ENCODE measurements at places on chromosomes 5 and 9. TPM values are rescaled to one million over a fixed set of nuclear protein-coding genes. Genes with fewer than 3 reads are reported as not detected.

The FYB1 gene
- 72.8 TPM for total RNA-seq

The PRPF4 gene
- 33.9 TPM for total RNA-seq

The CLTA gene
- total RNA-seq: 133 TPM

DNA sequence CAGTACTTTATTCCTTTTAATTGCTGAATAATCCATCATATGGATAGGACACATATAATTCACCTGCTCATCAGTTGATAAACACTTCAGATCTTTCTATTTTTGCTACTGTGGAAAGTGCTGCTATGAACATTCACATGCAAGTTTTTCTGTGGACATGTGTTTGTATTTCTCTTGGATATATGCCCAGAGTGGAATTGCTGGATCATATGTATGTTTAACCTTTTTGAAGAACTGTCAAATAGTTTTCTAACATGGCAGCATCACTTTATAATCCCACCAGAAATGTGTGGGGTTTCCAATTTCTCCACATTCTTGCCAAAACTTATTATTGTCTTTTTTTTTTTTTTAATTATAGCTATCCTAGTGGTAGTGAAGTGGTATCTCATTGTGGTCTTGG is 15.1 kb downstream of the CARTPT start:
- no peak for DNase-seq

DNA sequence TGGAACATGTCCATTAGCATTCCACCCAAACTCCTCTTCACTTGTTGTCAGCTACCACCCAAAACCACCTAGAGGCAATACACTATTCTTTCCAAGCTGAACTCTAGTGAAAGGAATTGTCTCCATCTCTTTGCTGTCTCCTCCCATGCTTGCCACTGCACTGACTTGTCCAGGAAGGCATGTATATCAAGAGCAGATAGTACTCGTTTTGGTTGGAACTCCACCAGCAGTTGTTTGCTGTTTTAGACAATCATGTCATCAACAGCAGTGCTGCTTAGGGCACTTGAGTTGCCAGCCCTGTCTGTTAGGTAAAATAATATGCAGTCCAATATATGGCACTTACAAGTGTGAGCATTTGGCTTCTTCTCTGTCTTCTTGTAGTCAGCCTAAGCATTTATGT is 80.0 kb upstream of the SAP30L start:
- no peak for DNase-seq

DNA sequence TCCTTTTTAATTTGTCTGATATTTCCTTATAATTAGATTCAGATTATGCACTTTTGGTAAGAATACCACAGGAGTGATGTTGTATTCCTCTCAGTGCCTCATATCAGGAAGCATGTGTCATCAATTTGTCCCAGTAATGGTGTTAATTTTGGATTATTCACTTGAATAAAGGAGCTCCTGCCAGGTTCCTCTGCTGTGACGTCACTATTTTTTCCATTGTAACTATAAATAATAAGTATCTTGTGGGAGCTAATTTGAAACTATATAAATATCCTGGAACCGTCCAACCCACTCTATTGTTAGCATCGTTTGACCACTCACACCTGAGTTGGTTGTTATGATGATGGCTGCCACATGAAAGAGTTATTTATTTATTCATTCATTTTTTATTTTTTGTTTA is 107.9 kb downstream of the INVS start:
- no peak for DNase-seq

Measured in natural killer cell treated with Interleukin-12 subunit alpha and Interleukin-12 subunit beta and Interleukin-15 and Interleukin-18, amount 100 ng/mL, for 72 hours (primary cell).